Vagina (tissue), 2 donors: ENCODE measurements at places on chromosomes 4 and X.

DNA sequence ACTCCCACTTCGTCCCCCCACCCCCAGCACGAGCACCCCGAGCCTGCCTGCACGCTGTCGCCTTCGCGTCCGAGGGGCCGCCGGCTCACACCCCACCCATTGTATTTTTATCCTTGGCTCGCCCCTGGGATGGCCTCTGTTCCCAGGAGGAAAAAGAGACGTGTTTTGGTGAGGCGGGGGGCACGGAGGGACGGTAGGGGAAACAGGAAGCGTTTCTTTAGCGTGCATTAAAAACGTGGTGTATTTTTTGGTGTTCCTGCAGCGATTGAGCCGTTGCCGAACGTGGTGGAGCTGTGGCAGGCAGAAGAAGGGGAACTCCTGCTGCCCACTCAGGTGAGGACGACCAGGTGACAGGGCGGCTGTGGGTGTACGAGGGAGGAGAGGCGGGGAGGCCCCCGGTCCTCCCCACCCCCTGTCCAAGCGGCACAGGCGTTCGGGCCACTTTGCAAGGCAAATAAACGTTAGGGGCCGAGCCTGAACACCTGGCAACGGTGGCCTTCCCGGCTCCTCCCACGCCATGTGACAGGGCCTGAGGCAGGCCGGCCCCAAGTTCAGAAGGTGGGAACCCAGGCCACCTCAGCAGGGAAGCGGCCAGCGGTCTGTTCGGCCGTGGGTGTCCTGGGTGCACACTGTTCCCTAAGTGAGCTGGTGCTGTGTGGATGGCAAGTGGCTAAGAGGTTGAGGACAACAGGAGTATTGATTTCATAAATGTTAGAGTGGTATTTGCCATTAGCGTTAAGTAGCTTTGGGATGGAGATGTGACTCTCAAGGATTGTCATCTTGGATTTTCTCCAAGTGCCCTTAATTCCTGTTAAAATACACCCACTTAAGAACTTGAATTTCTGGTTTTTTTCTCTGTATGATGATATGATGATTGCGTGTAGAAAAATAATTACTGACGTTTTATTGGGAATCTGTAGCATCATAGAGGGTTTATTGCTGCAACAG, 1.1 kb downstream of the TMEM131L start:
- no peak for DNase-seq

GRCh38 chr4:80307774-80308465, 27.6 kb upstream of the CFAP299 start:
- DNase-seq = no peak

GRCh38 chr4:7987148-7987989, 47.7 kb upstream of the AFAP1 start:
- no peak for DNase-seq

- DNase-seq = peak; percentile 19
Measured at GRCh38 chr4:3330707-3331106, 37.9 kb downstream of the RGS12 start.

DNA sequence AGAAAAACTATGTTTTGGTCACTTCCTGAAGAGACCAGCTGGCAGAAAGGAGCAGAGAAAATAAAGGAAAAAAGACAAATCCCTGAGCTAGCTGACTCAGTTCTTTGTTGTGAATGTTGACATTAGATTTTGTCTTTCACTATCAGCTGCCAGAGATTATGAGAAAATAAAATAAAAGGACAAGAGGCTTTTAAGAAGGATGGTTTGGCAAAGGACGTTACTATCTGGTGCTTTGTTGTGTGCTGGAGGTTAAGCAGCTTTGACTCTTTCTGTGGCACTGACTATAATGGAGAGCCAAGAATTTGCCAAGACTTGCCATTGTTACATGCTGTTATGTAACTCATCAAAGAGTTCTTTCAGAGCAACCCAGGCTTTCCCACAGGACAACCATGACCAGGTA, 12.1 kb downstream of the ASB5 start:
- DNase-seq = no peak

DNA sequence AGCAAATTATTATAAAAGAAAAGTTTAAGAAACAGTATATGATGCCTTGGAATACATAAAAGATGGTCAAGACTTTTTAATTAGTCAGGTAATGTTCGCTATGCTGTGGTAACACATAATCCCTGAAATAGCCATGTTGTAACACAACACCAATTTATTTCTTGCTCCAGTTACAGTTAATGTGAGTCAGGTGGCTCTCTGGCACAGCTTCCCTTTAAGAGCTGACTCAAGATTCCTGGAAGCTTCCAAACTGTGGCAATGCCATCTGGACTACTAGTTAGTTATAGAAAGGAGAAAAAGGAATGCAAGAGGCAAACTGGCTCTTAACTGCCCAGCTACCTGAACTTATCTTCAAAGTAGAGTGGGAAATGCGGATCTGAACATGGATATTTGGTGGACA, 210.5 kb downstream of the CHM start:
- no peak for DNase-seq

DNA sequence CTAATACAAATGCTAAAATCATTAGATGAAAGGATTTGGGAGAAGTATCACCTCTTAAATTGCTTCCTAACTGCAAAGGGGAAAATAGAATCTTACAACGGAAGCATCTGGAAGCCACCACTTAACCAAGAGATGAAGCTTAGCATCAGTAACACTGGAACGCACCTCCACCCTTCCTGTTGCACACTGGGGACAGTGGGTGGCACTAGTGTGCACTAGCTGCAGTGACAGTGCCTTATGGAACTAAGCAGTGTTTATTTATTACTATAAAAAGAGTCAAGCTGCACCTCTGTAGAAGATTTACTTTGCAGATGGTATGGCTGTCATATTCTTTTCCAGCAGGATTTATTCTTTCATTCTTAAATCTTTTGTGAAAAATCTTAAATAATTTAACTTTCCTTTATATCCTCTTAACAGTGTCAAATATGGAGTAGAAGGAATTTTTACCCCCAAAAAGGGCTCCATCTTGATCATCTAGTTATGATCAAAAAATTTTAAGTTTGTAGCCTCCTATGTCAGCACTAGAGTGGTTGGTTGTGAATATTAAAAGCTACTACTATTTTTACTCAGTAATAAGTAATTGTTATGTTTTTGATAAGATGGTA, 76.7 kb downstream of the SCD5 start:
- DNase-seq = no peak

DNA sequence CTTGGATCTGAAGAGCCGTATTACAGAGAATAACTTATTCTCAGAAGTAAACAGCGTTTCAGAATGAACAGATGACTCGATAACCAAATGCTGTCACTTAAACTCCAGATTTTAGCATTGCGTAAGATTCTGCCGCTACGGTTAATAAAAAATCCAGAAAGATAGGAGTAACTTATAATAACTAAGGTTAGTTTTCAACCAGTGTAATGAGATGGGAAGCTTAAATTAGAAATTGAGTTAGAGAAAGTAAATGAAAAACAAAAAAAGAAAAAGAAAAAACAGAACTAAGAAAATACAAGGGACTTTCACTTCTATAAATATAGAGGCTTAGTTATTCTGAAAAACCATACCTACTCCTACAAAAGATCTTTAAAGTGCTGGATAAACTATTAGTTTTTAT, 13.1 kb upstream of the PARM1 start:
- no peak for DNase-seq
